ENCODE measurements at places on chromosomes 3 and 15.

DNA sequence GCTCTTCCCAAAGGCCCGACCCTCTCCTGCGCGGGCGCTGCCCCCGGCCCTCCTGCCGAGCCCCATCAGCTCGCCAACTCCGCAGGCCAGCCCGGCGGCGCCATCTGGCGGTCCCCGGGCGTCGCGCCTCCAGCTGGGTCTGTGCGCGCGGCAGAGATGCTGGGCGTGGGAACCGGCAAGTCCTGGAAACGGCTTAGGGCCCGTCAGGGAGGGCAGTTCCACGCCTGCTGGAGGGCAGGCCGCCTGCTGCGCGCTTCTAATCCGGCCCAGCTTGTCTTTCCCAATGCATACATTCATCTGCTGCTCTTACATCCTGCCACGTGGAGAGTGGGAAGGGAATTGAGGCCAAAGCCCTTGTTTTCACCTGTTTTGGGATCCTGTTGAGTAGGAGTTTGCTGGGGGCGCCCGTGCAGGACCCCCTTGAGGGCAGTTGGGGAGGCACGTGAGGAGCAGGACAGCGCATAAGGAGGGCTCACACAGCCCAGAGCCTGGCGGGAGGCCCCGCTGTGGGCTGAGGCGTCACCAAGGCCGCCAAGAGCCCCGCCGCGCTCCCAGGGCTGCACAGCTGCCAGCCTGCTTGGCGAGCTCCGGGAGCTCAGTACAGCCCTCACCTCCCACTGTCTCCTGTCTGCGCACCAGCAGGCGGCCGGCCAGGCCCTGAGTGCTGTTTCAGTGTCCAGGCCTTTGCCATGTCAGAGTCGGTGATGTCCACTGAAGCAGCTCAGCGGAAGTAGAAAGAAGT, 165.6 kb downstream of the NSMCE3 start:
- DNase-seq = peak; percentile 13

DNA sequence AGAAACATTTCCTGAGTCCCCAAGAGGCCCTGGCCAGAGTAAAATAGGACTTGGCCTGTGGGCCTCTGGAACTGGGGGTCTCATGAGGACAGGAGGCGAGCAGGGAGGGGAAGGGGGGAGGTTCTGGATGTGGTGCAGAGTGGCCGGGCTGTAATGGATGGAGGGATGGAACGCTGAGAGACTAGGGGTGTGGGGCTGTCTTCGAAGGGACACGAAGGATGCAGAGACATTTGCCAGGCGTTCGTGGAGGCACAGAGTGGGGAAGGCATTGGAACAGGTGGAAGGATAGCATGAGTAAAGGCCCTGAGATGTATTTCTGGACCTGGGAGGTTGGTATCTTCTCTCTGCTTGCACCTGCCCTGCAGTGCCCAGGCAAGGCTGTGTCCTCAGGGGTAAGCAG, 2.1 kb upstream of the LCTL start:
- DNase-seq = no peak

GRCh38 chr3:148796799-148797198, 30.8 kb upstream of the CPB1 start:
- no peak for DNase-seq

DNA sequence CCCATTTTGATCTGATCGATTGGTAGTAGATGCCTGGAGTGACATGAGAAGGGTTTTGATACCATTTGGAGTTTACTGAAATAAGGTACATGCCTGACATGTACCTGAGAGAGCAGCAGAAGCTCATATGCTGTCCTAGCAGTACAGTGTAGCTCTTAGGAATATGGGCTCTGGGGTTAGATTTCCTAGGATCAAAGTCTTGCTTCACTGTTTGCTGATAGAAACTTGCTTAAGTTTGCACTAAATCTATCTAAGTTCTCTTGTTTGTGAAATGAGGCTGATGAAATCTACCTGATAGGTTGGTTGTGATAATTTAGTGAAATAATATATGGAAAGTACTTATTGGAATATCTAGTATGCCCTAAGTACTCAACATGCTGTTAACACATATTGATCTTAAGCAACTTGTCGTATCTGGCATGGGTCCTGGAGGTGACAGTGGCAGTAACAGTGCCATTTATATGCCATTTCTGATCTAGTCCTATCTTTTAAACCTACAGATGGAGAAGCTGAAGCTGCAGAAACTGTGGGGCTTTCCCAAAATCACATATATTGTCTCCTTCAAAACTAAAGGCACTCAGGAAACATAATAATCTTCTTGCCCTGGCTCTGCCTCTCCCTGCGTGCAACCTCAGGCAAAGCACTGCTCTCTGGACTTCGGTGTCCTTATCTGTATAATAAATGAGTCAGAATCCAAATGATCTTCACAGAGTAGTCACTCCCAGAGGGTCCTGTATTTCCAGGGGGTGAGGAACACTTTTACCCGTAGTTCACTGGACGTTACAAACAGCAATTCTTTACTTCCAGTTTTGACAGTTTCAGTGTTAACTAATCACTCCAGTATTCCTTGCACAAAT, 223.6 kb upstream of the SETMAR start:
- no peak for DNase-seq

- no peak for DNase-seq
Observed at GRCh38 chr3:105415951-105416350, 49.2 kb downstream of the ALCAM start.

- no peak for DNase-seq
Observed at GRCh38 chr3:29410220-29410619, 129.3 kb downstream of the RBMS3 start.

- no peak for DNase-seq
Observed at GRCh38 chr15:101841656-101842055, 29.7 kb downstream of the OR4F15 start.

- DNase-seq = no peak
Observed at GRCh38 chr3:151113343-151113742, 27.9 kb downstream of the MED12L start.

GRCh38 chr15:33234020-33234461, 39.5 kb upstream of the FMN1 start:
- DNase-seq = no peak

DNA sequence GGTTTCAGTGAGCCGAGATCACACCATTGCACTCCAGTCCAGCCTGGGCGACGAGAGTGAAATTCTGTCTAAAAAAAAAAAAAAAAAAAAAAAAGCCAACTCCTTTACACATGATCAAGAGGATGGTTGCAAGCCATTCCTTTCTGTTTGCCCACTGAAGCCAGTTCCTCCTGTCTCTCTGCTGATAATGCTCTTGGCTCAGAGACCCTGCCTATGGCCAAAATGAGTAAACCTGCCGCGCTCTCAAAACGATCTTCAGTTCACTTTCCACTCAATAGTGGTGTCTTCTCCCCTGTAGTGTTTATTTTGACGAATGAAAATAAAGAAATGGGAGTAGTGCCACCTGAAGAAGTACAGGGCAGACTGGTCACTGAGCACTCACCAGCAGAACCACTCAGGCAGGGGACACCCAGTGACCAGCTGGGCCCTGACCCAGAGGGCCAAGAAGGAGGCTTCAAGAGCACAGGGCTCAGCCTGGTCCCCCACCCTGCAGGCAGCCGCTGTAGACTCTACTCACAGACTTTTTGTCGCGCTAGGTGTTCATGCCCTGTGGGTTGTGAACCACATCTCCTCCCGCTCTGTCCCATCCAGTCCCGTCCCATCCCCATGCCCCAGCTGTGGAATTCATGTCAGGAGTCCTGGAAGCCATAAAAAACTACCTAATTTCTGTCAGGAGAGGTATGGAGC, 23.6 kb downstream of the GRAMD2A start:
- no peak for DNase-seq

DNA sequence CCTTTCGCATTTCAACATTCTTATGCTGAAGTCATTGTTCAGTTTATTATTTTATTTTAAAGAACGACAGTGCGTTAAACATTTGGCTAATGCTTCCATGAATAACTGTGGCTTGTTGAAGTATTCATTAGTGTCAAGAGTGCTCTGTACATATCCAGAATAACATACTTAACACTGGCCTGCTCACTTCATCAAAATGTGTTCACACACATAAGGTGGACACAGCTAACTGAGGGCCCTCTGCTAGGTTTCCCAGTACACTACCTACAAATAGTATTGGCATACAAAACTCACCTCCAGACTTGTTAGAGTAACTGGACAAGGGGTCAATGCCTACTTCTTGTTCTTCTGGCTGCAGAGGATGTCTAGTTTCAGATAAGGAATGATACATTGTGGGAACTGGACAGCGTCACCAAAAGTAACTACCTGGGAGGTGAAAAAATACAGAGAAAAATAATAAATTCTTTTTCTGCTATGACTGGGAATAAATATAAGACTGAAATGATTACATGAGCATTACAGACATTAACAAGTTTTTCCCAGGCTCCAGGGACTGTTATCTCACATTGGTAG, 234.2 kb downstream of the TBC1D5 start:
- DNase-seq = no peak

DNA sequence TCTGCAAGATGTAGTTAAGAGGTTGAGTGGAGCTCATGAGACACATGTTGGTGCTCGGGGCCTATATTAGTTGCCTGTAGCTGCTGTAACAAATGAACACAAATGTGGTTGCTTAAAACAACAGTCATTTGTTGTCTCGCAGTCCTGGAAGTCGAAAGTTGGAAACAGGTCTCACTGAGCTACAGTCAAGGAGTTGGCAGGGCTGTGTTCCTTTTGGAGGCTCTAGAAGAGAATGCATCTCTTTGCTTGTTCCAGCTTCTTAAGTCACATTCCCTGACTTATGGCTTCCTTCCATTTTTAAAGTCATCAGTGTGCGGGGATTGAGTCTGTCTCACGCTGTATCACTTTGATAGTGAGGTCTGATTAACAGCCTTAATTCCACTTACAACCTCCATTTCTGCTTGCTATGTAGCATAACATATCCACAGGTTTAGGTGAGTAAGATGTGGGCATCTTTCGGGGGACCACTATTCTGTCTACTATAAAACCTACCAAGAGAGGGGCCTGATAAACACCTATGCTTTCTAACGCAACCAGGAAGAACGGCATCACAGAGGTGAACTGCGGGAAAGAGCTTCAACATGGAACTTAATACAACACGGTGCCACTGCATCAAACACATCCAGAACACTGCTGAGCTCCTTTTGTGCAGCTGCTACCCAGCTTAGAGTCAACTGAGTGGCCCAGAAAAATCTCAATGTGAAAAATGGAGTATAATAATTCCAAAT, 119.4 kb downstream of the ATP10A start:
- no peak for DNase-seq

- DNase-seq = no peak
Observed at GRCh38 chr3:81601707-81602305, 159.6 kb downstream of the GBE1 start.

DNA sequence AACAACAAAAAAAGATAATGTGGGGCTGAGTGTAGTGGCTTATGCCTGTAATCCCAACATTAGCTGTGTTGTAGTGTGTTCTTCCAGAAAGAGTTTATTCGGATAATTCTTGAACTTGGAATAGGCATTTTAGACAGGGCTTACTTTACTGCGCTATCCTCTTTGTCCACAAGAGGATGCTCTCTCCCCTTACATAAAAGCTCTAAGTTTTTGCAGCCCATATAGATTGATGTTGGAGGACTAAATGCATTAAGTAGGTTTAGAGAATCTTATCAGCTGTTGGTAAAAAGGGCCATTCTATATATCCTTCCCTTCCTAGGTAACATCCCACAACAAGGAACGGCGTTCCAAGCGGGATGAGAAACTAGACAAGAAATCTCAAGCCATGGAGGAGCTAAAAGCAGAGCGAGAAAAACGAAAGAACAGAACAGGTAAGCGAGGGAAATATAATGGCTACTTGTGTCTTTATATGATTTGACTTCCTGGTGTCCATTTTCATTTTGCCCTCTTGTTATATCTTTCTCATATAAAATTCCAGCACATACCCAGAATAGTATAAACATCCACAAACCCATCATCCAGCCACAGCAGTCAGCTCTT, 27.8 kb upstream of the ITPKA start:
- no peak for DNase-seq

GRCh38 chr15:70576276-70576675, 187.1 kb downstream of the UACA start:
- DNase-seq = no peak

GRCh38 chr3:153305189-153305588, 143.2 kb downstream of the RAP2B start:
- DNase-seq = no peak

DNA sequence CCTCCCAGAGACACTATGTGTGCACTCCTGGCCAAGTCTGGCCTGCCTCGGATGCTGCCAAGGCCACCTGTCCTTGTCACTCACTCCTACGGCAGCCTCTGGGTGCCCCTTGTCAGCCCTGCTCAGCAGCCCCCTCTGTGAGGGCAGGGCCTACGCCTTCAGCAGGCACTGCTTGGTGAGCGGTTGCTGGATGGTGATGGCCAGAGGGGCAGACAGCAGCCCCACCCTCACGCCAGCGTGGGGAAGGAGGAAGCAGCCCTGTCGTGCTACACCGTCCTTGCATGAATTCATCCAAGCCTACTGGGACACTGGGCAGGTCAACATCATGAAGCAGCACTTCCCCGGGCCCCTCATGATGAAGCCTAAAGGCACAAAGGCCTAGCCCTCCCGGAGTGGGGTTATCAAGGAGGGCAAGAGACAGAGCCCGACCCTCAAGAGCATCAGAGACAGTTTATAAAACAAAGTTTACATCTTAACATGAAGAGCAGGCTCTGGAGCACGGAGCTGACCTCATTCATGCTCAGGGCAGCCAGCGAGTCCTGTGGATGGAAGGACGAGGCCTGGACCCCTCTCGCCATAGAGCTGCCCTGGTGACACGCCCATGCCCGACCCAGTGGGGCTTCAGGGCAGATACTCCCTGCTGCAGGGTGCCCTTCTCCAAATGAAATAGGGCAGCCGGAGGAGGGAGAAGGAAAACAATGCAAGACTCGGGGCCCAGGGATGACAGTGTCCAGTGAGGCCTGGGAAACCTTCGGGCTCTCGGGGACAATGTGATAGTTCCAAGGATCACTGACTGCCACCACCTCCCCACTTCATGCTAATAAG, 25.3 kb downstream of the CHDH start:
- no peak for DNase-seq

DNA sequence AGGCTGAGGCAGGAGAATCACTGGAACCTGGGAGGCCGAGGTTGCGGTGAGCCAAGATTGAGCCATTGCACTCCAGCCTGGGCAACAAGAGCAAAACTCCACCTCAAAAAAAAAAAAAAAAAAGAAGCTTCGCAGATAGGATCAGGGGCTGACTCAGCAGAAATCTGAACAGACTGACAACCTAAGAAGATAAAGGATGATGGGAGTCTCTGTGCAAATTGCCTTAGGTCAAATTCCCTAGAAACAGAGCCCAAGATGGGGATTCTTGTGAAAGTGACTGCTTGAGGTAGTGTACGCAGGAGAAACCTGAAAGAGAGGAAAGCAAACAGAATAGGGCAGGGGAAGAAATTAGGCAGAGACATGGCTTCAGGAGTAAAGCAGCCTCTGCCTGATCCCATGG, 160.8 kb upstream of the LRIG1 start:
- DNase-seq = no peak

DNA sequence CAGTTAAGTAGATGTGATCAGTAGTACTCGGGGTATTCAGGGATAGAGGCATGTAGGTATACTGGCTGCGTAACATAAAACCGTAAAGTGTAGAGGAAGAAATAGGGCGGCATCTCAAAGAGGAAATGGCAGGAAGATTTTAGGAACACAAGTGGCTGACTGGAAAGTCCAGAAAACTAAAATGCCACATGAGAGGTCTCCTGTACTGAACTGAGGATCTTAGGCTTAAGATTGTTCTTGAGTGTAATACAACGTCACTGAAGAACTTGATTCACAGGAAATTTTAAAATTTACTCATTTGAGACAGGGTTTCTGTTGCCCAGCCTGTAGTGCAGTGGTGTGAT, 2.3 kb upstream of the LMLN start:
- no peak for DNase-seq

- DNase-seq = no peak
Observed at GRCh38 chr15:38651328-38652038, 86.9 kb upstream of the RASGRP1 start.
